ENCODE measurements at places on chromosomes 13 and 19.

- DNase-seq = no peak
Measured at GRCh38 chr19:39858541-39858940, 12.4 kb upstream of the FBL start.

GRCh38 chr19:41689993-41690800, 2.1 kb upstream of the CEACAM7 start:
- no peak for DNase-seq

DNA sequence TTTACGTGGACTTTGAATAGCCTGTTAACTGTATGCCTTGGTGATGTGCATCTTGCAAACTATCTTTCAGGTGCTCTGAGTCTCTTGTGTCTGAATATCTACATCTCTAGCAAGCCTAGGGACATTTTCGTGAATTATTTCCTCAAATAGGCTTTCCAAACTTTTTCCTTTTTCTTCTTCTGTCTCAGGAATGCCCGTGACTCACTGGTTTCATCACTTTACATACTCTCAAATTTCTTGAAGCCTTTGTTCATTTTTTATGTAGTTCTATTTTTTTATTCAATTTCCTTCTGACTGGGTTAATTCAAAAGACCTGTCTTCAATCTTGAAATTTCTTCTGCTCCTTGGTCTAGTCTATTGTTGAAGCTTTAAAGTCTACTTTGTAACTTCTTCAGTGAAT, 332.2 kb downstream of the OXGR1 start:
- DNase-seq = no peak

DNA sequence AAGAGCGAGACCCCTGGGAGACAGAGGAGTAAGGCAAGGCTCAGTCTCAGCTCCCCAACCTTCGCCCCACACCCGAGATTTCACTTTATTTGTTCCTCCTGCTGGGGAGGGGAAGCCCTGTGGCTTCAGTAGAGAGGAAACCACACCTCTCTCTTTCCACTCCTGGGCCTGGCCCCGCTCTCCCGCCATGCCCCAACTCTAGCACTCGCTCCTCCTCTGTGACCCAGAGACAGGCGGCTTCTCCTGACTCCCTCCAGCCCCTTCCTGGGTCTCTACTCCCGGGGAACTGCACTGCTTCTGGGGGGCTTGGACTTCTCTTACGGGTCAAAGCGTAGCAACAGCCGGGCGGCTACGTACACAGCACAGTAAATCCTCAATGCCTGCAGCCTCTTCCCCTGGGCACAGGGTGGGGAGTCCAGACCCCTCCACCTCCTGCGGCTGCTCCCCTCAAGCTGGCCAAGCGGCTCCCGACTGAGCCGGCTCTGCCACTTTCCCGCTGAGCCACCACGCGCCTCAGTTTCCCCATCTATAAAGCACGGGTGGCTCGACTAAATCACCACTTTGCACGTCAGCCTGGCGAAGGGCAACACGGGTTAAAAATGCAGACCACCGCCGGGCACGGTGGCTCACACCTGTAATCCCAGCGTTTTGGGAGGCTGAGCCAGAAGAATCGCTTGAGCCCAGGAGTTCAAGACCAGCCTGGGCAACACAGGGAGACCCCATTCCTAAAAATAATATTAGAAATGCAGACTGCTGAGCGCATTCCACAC, 1.4 kb downstream of the RNF126 start:
- DNase-seq = no peak

GRCh38 chr19:47310819-47311218, 1.2 kb downstream of the C5AR1 start:
- no peak for DNase-seq

DNA sequence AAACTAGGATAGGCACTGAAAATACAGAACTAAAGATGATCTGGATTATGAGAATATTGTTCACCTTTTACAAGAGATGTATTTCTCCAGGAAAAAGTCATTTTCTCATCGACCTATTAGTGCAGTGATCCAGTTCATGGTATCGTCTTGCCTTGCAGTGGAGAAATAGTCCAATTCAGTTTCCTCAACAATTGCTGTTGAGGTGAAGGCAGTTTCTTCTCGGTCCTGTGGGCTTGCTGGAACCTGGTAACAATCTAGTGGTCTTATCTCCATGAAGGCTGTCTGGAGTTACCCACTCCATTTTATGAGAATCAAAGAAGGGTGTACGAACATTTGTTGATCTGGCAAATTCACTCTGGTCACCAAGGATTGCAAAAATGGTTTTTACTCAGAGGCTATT, 266.8 kb downstream of the LHFPL6 start:
- DNase-seq = no peak

- no peak for DNase-seq
Measured at GRCh38 chr19:28555317-28555716, 657.6 kb downstream of the UQCRFS1 start.

DNA sequence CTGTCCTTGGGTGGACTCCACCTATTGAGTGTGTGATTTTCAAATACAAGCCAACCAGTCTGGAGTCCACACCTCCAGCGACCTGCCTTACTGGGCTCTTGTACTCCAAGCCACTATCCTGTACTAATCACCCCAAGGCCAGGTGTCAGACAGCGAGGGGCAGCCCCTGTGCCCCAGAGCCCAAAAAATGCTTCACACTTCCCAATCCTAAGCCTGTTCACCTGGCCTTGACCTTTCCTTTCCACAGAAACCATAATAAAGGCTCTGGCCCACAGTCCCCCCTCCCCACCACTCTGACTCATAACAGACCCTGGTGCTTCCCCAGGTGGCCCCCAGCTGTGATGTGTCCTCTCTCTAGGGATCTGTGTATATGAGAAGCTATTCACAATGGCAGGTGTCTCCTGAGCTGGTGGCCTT, 3.9 kb downstream of the CD209 start:
- no peak for DNase-seq

GRCh38 chr13:33639626-33640080, 178.3 kb upstream of the RFC3 start:
- no peak for DNase-seq

- DNase-seq = no peak
Measured at GRCh38 chr19:7224209-7224686, 70.0 kb downstream of the INSR start.

- DNase-seq = no peak
Measured at GRCh38 chr19:9808855-9809824, 9.7 kb downstream of the FBXL12 start.

DNA sequence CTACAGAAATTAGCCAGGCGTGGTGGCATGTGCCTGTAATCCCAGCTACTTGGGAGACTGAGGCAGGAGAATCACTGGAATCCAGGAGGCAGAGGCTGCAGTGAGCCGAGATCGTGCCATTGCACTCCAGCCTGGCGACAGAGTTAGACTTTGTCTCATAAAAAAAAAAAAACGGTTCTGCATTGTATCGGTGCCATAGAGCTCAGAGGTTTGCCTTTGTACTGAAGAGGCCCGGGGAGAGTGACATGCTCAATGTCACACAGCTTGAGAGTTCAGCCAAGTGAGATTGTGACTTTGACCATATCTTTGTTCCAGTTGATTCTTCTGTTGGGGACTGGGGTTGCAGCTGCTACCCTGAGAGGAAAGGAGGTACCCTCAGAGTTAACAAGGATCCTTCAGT, 4.3 kb downstream of the HAUS8 start:
- DNase-seq = no peak

GRCh38 chr13:107553838-107554237, 661.5 kb downstream of the LIG4 start:
- DNase-seq = no peak

GRCh38 chr19:40365613-40366401, 17.3 kb downstream of the PLD3 start:
- DNase-seq = no peak

DNA sequence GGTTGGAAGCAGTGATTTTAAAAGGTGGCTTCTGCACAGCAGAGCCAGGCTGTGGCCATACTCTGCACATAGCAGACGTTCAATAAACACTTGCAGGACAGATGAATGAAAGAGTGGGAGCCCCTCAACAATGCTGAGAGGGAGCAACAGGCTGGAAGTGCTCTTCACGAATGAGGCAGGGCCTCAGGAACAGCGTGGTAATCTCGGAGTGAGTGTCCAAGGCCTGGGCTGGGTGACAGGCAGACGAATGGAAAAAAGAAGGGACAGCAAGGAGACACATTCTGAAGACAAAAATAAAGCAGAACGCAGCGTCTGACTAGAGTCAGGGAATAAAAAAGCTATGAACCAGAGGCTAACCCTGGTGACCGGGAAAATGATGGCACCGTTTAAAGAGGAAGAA, 11.1 kb downstream of the GJA3 start:
- DNase-seq = no peak

All from T1000 (cell line).